Right cardiac atrium (tissue), 5 donors: ENCODE measurements at places on chromosomes 6 and 20. TPM values are rescaled to one million over a fixed set of nuclear protein-coding genes. Genes with fewer than 3 reads are reported as not detected.

The CFAP61 gene
- total RNA-seq, result 0.74 TPM

The SEL1L2 gene
- total RNA-seq, result not detected

The MOG gene
- 1.5 TPM for total RNA-seq

The RIN2 gene
- 70.9 TPM for total RNA-seq

The ADGRF1 gene
- not detected for total RNA-seq

The GPR63 gene
- 0.32 TPM for total RNA-seq

The GCNT2 gene
- total RNA-seq, result 6.9 TPM

The GNAS-AS1 gene
- total RNA-seq, result 0.50 TPM

The FERMT1 gene
- total RNA-seq, result 2.5 TPM

The KIF25 gene
- total RNA-seq, result not detected

The RIMS1 gene
- 0.25 TPM for total RNA-seq

DNA sequence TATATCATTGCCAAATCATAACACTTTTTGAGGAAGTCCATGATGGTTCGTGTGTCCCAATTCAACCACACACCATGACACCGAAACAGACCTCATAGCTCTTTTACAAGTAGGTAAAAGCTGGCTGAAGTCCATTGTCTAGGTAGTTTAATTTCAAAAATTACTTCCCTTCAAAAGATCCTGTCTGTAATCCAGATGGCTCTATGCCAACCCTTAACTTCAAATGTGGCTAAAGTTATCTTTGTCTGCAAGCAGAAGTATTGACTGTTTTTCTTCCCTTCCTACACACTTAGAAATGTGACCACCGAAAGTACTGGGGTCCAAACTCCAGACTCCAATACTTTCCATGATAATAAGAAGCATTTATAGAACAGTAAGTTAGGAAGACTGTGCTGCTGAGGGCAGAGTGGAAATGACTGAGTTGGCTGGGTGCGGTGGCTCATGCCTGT is 8.3 kb upstream of the TIAM2 start:
- DNase-seq, result no peak

DNA sequence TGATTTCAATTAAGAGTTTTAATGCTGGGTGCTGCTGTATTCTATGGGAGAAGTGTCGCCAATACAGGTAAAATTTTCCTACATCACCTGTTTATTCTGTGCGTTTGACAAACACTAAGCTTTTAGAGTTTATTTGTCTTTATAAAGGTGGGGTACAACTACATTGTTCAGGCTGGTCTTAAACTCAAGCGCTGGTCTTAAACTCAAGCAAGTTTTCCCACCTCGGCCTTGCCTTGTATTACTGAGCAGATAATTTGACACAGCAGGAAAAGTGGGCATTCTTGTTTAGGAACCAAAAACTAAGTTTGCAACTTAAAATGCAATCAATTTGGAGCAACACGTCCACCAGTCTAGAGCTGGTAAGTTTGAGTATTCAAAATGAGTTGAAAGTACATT is 112.9 kb upstream of the BTN3A2 start:
- DNase-seq, result no peak

- DNase-seq, result no peak
These were observed 1052.2 kb downstream of the KIF16B start for GRCh38 chr20:15520930-15521524.

DNA sequence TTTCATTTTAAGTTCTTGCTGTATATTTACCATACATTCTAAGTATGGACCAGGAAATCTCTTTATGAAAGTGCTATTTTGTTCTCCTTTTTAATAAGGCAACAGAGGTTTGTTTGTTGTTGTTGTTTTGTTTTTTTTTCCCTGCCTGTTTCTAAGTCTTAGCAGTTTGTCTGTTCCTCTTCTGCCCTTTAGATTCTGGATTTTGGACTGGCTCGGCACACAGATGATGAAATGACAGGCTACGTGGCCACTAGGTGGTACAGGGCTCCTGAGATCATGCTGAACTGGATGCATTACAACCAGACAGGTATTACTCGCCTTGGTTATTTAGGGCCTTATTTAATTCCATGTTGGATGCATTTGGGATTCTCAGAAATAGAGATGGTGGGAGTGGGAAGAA is 48.0 kb downstream of the MAPK14 start:
- no peak for DNase-seq

DNA sequence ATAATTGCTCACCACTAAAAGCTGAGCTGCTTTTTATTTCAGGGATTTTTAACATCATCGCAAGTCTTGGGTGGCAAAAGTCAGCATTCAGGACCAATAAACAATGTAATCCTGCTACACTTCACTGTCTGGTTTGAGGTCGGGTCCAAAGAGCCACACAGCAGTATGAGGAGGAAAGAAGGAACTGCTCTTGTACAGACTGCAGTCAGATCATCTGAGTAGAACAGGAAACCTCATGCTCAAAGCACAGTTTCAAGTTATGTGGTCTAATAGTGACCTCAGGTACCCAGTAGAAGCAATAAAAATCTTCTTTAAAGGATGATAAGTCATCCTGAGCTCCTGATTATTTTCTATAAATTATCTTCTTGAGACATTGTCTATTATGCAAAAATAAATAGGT is 211.4 kb downstream of the FUT9 start:
- no peak for DNase-seq

- no peak for DNase-seq
These were observed 9.1 kb downstream of the GPR6 start for GRCh38 chr6:109987196-109987595.

DNA sequence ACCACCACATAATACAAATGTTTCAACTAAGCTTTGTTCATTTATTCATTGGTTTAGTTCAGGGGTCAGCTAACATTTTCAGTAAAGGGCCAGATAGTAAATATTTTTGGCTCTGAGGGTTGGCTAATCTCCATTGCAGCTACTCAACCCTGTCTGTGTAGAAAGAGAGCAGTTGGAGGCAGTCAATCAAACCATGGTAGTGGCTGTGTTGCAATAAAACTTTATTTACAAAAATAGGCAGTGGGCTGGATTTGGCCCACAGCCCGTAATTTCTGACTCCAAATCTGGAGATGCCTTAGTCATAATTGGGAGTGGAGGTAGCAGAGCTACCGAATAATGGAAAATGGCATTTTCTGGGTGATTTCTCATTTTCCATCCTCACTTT is 242.5 kb upstream of the ZFP64 start:
- no peak for DNase-seq

GRCh38 chr6:16967470-16967817 is 134.4 kb upstream of the STMND1 start:
- no peak for DNase-seq

DNA sequence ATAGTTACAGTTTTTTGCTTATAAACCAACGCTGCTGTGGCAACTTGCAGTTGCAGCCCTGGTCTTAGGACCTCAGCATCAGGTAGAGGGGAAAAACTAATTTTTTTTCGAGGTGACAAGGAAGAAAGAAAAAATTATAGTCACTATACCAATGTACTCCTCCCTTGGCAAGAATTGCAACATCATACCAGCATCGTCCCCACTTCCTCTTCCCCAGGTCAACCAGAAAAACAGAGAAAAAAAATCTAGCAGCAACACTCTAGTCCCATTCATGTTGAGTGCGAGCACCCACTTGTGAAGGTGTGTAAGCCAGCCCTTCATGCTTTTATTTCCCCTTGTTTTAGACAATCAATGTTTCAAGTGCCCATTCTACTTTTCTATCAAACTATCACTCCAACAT is 13.1 kb upstream of the DCBLD1 start:
- DNase-seq, result no peak

DNA sequence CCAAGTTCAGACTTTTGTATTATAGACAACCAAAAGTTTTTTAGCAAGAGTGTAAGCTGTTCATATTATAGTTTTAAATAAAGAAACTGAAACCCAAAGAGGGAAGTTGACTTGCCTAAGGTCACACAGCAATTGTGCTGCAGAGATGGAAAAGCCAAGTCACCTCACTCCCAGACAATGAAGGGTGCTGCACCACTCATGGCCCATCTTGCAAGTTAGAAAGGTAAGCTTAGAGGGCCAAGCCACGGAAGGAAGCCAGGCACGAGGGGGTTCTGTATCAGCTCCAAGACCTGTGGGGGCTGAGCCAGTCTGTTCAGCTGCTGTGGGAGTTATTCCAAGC is 860 bp downstream of the DEFB124 start:
- DNase-seq, result no peak

- no peak for DNase-seq
These were observed 19.2 kb upstream of the LMBRD1 start for GRCh38 chr6:69816026-69816425.

DNA sequence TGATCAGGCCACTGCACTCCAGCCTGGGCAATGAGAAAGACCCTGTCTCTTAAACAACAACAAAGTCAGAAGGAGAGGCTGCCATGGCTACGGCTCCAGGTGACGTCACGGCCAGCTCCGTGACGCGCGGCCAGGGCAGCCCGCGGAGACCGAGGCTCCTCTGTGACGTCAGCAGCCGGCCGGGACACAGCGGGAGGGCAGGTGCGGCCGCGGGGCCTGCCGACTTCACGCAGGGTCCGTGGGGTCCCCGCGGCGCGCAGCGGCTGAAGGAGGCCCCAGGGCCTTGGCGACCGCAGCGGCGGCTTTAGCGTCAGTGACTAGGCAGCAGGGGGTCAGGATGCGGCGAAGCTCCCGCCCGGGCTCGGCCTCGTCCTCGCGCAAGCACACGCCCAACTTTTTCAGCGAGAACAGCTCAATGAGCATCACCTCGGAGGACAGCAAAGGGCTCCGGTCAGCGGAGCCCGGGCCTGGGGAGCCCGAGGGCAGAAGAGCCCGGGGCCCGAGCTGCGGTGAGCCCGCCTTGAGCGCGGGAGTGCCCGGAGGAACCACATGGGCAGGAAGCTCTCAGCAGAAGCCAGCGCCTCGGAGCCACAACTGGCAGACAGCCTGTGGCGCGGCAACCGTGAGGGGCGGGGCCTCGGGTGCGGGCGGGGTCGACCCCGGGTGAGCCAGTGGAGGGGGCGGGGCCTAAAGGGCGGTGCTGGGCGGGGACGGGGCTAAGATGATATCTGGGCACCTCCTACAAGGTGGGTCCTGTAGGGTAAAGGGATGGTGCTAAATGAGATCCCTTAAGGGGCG is at the start of gene SPAG4:
Gene SPAG4, plus strand, starts transcription at position 163 of the 798 bp plus-strand sequence. Its CDS starts 175 bp downstream, at position 338.
- peak; percentile 99 for DNase-seq

GRCh38 chr20:5770987-5771318 is 20.8 kb downstream of the SHLD1 start:
- no peak for DNase-seq

GRCh38 chr20:23627501-23627900 is 10.3 kb downstream of the CST3 start:
- no peak for DNase-seq

DNA sequence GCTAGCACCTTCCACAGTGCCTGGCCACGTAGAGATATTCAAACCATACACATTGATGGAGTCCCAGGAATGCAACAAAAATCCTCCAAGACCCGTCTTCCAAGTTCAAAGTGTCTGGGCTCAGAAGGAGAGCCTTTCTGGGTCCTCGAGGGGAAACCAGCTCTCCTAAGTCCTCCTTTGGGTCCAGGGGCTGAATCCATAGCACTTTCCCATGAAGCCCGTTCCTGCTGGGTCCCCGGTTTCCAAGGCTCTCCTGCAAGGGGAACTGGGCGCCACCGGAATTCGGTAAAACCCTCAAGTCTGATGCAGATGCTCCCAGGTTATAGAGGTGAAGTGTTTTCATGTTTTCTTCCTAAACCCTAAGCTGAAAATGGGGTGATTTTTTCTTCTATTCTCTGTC is 101.2 kb upstream of the SNX9 start:
- no peak for DNase-seq

DNA sequence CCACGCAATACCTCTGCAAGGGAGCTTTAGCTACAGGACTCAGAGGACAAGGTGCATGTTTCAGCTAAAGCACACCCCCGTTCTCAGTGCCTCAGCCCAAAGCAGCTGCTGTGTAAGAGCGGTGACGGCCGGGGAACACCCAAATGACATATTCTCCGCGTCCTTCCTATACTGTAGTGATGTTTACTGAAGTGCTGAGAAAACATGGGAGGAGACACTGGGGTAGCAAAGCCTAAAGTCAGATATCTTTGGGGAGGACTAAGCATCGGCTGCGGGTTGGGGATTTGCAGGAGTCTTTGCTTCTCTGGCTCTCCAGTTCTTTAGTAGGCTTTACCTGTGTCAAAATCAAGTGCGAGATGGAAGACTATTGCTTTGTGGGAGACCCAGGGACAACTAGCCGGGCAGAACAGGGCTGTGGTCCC is 1.7 kb downstream of the SLC22A23 start:
- no peak for DNase-seq
